Jurkat, Clone E6-1 (cell line): ENCODE measurements at places on chromosomes 3 and 15.
A peak's percentile ranks its signal among the peaks of the same experiment; 100 is the strongest.

- no peak for DNase-seq
These were observed 40.3 kb downstream of the THSD4 start for GRCh38 chr15:71155534-71155933.

DNA sequence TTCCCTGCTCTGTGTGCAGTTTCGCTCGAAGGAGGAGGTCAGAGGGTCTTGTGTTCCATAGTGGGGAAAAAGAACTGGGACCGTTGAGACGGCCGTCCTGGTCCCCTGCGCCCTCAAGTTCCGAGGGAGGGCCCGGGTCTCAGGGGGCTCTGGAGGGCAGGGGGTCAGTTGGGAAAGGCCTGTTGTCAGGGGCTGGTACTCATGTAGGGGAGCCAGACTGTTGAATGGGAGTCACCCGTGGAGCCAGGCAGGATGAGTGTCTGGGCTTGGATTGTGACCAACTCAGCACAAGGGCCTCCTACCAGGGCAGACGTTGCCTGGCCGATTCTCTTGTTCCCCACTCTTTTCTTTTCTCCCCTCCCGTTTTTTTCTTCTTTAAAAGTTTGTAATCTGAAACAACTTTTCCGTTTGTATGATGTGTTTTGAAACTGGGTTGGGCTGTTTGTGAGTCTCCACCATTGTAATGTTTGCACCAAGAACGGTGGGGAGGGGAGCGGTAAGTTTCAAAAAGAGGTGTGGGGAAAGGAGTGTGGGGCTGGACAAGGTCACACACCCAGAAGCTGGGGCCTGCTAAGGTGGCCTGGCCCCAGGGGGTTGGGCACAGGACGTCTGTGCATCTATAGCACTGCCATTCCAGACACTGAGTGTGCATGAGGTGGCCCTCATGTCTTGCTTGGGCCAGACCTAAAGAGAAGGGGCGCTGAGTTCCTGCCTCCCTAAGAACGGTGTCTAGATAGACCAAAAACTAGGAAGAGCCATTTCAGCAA is 1.1 kb downstream of the CMTM7 start:
- no peak for DNase-seq

DNA sequence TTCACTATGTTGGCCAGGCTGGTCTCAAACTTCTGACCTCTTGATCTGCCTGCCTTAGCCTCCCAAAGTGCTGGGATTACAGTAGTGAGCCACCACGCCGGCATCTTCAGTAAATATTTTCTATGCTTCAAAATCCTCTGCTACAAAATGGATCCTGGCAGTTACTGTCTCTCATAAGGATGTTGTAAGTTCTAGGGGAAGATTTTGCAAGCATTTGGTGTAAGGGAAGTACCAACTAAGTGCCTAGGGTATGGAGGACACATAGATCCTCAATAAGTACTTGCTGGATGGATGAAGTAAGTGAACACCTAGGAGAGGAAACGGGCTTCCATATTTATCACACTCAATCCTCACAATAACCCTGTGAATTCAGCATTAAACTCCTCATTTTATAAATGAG is 6.6 kb downstream of the TM4SF4 start:
- no peak for DNase-seq

DNA sequence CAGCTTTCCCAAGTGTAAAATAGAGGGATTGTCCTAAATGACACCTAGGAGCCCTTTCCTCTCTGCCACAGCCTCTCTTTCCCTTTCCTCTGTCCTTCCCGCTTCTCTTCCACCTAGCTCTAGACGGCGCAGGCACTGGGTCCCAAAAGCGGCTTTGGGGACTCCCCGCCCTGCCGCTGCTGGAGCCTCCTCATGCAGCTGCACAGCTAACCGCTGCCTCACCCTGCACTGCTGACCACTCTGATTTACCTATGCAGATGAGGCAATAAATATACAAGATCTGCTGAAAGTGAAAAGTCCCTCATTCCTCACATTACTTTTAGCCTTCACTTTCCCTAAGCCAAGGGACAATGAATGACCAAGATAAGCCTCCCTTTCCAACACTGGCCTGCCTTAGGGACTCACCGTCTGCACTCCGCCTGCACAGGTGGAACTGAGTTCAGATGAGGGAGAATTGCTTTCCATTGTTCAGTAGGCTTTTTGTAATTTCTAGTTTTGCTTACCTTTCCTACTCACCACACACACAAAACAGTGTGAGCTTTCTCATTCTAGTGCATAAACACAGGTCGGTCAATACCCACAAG is 197.5 kb upstream of the BCL6 start:
- DNase-seq = no peak

DNA sequence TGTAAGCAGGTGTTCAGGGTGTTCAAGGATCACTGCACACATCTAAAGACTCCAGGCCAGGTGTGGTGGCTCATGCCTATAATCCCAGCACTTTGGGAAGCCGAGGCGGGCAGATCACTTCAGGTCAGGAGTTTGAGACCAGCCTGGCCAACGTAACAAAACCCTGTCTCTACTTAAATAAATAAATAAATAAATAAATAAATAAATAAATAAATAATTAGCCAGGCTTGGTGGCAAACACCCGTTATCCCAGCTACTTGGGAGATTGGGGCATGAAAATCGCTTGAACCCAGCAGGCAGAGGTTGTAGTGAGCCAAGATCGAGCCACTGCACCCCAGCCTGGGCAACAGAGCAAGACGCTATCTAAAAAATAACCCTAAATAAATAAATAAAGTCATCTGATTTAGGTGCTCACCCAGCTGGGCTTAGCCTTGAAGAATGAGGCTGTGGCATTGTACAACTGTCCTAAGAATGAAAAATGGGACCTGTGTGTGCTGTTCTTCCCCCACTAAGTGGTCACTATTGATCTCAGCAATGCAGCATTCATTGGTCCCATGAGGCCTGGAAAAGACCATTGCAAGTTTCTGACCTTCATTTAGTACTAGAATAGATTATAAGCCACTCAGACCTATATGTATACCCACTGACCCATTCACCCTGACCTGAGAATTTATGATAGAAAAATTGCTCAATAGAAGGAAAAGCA is 82.8 kb upstream of the ABHD17C start:
- no peak for DNase-seq

- DNase-seq = no peak
These were observed 61.9 kb downstream of the VGLL3 start for GRCh38 chr3:86929046-86929445.

- DNase-seq = peak; percentile 32
These were observed 625.8 kb downstream of the TAFA4 start for GRCh38 chr3:68306571-68306970.

GRCh38 chr3:127747751-127748521 is 74.4 kb downstream of the MGLL start:
- no peak for DNase-seq

DNA sequence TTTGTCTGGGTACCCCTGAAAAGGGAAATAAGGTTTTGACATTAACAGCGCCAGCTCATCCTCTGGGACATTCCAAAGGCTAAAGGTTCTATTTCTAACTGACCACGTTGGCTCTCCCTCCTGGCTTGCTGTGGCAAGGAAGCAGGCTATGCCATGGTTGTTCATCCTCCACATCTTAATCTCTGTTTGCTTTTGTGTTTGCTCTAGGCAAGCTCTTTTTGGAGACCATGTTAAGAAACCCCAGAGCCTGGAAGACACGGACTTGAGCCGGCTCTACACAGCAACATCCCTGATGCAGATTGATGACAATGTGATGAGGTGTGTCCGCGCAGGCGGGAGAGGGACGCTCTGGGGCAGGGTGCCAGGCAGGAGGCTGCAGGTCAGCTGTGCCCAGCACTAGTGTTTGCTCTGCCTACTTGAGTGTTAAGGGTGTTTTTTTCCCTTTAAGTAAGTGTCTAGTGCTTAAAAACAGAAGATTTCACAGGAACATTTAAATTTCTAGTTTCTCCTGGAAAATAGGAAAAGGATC is 33.3 kb downstream of the RLBP1 start:
- no peak for DNase-seq

GRCh38 chr15:101407966-101408775 is 81.3 kb downstream of the PCSK6 start:
- no peak for DNase-seq

DNA sequence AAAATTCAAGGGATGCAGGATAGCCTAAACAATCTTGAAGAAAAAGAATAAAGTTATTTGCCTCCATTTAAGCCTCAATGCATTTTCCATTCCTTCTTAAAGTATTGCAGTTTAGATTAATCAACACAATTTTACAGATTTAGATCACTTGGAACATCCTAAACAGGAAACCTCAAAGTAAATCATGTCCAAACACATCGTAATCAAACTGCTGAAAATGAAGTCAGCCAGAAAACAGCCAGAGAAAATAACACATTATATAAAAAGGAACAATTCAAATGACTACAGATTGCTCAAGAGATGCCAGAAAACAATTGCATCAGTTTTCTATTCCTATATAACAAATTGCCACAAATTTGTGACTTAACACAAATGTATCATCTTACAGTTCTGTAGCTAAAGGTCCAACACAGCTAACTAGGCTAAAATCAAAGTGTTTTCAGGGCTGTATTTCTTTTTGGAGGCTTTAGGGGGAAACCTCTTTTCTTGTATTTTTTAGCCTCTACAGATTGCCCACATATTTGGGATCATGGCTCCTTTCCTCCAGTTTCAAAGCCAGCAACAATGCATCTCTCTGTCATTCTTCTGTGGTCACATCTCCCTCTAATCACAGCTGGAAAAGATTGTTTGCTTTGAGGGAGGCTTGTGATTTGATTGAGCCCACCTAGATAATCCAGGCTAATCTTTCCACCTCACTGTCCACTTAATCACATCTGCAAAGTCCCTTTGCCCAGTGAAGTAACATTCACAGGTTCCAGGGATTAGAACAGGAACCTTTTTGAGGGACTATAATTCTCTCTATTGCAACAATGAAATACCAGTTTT is 543.3 kb upstream of the UBE2E2 start:
- no peak for DNase-seq

GRCh38 chr3:143232981-143233380 is 113.4 kb downstream of the CHST2 start:
- no peak for DNase-seq

- DNase-seq = peak; percentile 45
These were observed 271.1 kb downstream of the EBLN2 start for GRCh38 chr3:73332558-73332957.

DNA sequence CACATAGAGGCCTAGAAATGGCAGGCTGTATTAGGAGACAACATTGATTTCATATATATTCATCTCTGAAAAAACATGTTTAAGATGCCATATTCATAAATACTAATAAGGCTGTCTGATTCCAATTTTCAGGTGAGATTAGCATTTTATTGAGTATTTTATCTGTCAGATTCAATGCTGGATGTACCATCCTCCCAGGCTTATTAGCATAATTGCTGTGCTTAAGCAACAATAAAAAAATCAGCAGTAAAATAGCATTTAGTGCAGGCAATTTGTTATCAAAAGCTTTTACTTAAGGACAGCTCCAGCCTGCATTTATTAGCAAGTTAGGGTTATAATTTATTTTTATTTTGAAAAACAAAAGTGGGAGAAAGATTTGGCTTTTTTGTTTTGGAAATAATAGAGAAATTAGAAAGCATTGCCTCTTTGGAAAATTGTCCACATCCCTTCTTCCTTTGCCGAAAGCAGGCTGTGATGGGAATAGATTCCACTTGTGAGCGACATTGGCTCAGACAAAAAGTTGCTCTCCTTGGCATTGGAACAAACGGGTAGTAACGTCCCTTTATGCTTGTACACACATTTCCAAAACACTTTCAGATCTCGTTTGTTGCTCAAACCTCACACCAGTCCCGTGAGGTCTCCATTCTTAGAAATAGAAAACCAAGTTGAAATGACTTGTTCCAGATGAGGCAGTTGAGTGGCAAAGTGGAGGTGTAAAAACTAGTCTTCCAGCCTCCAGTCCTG is 134.0 kb downstream of the LPP start:
- no peak for DNase-seq

- no peak for DNase-seq
These were observed 3.7 kb upstream of the MYO5A start for GRCh38 chr15:52532427-52532826.

- no peak for DNase-seq
These were observed 277.9 kb upstream of the NR2F2 start for GRCh38 chr15:96052572-96053030.

GRCh38 chr3:38454178-38454883 is 641 bp downstream of the ACVR2B start:
- no peak for DNase-seq

GRCh38 chr3:54427941-54428871 is 305.9 kb downstream of the CACNA2D3 start:
- peak; percentile 68 for DNase-seq

- DNase-seq = no peak
These were observed 23.1 kb upstream of the GPR171 start for GRCh38 chr3:151226088-151226563.

DNA sequence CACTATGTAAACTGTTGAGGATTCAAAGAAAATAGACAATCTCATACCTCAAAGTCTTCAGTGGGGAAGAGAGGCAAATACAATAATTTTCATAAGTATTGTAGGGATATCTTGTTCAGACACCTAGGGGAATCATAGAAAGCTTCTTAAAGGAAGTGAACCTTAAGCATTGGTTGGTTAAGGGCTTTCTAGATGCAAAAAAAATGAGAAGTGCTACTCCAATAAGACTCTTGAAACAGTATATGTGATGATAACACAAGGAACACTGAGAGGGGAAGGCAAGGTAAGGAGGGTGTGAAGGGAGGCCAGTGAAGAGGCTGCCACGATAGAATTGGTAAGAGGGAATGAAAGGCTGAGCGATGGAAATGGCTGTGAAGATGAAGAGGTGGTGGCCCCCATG is 104.1 kb downstream of the TPRG1 start:
- DNase-seq = no peak

DNA sequence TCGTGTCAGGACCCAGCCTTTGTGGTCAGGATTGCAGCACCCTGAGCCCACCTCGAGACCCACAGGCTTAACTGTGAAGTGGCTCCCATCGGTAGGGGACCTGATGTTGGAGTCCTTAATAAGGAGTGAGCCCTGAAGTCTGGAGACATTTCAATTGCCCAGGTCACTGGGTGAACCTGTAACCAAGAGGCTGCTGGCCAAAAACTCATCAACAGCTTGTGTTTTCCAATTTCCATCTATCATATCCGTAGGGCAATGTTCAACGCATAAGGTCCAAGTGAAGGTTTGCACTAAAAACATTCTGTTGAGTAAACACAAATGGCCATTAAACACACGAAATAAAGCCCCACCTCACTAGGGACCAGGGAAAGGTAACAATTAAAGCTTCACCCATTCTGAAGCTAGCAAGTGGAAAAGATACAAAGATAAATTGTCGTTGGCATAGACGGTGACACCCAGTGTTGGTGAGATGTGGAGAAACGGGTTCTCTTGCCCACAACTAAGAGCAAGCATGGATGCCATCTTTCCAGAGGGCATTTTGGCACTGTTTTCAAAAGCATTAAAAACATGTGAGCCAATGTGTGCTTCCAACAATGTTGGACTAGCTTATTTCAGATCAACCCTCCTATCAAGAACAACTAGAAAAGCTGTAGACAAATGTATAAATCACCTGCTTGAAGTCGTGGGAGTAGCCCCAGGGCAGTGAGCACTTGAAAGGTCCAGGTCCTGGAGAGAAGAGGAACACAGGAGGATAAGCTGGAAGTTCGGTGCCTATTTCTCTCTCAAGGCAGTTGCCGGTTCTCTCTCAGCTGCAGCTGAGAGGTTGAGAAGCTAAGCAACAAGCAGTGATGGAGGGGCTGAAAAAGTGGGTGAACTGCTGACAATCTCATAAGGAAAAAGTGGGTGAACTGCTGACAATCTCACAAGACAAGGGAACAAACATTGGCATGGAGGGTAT is 56.3 kb upstream of the PCSK6 start:
- DNase-seq = no peak

GRCh38 chr3:165874663-165875489 is 37.7 kb upstream of the BCHE start:
- peak; percentile 1 for DNase-seq
